Mucosa of descending colon (tissue), 3 donors: ENCODE measurements at places on chromosomes 7 and 10. TPM values are rescaled to one million over a fixed set of nuclear protein-coding genes. Genes with fewer than 3 reads are reported as not detected.
A peak's percentile ranks its signal among the peaks of the same experiment; 100 is the strongest.

Gene VWC2
- total RNA-seq, result 0.17 TPM

Gene OGDHL
- 1.9 TPM for total RNA-seq

- DNase-seq, result no peak
These were observed 88.8 kb downstream of the ELMO1 start for GRCh38 chr7:37359662-37360444.

GRCh38 chr10:77584938-77585337 is 52.7 kb downstream of the KCNMA1 start:
- no peak for DNase-seq

Gene OR2A12
- not detected for total RNA-seq

DNA sequence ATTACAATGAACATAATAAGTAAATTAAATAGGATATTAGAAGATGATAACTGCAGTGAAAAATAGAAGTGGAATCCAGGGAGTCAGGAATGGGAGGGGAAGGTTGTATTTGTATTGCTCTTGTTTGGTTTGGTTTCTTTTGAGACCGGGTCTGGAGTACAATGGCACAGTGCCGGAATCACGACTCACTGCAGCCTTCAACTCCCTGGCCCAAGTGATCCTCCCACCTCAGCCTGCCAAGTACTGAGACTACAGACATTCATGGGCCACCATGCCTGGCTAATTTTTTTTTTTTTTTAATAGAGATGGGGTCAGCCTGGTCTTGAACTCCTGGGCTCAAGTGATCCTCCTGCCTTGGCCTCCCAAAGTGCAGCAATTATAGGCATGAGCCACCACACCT is 59.9 kb upstream of the LRRC4 start:
- no peak for DNase-seq

DNA sequence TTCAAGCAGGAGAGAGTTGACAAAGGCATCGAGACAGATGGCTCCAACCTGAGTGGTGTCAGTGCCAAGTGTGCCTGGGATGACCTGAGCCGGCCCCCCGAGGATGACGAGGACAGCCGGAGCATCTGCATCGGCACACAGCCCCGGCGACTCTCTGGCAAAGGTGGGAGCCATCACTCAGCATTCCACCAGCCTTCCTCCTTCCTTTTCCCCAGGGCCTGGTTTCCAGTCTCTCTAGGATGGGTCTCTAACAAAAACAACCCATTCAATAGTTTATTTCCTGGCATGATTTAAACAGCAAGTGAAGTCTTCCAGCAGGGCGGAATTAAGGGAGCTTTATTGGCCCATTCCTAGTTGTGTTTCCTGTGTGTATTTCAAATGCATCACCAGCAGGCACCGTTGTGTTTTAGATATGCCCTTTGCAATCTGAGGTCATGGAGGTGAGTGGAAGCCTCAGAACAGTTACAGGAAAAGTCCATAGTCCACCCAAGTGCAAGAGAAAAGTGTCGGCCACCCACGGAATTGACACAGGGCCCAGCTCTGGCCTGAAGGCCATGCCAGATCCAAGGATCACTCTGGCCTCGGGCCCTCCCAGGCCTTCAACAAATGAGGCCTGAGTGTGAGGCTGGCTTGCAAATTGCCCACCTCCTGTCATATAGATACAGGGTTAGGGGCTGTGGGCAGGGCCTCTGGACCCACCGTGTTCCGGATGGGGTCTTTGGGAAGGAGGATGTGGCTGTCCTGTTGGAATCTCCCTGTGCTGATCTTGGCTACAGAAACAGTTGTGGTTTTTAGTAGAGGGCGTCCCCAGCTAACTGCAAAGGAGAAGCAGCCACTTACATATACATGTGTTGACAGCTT is 46.9 kb upstream of the TRIM8 start:
- DNase-seq, result no peak

Gene ACTL6B
- total RNA-seq, result not detected

GRCh38 chr10:95279042-95279820 is 11.6 kb downstream of the PDLIM1 start:
- DNase-seq, result peak; percentile 11

GRCh38 chr7:115477193-115477651 is 553.3 kb downstream of the TFEC start:
- DNase-seq, result peak; percentile 14

- peak; percentile 76 for DNase-seq
These were observed 40.3 kb downstream of the CPVL start for GRCh38 chr7:29105752-29106668.

Gene AFAP1L2
- 6.7 TPM for total RNA-seq

Gene C7orf57
- total RNA-seq, result not detected

GRCh38 chr10:76681153-76681552 is 956.5 kb downstream of the KCNMA1 start:
- no peak for DNase-seq

DNA sequence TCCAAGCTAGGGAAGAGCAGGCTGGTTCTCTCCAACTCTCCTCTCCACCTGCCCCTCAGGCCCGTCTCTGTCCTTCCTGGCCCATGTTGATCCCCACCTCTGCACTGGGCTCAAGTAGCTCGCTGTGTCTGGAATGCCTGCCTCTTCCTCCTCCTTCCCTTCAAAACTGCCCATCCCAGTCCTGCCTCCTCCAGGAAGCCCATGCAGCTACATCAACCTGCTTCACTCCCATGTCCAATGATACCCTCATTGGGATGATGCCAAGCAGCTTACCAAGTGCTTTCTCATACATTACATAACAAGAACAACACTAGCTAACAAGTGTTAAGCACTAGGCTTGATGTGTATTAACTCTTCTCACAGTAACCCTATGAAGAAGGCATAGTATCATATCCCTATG is 8.2 kb downstream of the ASB10 start:
- no peak for DNase-seq

DNA sequence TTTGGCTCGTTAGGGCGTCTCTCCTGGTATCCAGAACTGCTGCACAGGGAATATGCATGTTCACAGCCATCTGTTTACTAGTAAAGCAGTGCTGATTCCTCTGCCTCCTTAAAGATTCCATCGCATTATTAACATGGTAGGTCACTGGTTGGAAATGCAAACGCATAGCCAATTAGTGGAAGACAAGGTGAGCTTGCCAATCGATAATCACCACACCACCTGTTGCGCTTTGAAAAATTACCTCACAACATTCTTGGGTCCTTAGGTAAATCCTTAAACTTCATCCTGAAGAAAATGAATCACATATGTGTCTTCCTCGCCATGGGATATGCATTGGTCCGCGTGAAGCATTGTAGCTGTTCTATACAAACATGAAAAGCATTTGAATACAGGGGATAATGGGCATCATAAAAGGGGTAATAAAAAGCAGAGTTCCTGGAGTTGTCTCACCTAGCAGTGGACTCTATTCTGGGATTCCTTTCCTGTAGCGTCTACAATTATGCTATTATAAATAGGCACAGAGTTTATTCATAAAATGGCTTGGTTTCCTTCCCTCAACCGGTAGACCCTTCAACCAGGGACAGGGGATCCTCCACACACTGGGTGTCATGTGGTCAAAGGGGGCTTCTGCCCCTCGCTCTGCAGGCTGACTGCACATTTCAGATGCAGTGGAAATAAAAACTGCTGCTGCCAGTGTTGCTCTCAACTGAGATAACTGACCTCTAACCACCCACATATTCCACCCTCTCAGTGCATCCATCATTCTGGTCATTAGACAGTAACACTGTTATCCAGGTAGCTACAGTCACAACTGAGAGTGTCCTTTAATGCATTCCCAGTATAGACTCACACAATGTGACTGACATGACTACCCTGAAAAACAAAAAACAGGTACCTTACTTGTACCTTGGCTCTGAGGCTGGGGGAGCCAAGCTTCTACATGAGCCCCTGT is 389.2 kb upstream of the NFE2L3 start:
- no peak for DNase-seq
